GM04504 (cell line): ENCODE measurements at places on chromosomes 1 and 21.

- no peak for DNase-seq
These were observed 57.6 kb upstream of the JUN start for GRCh38 chr1:58841455-58841854.

DNA sequence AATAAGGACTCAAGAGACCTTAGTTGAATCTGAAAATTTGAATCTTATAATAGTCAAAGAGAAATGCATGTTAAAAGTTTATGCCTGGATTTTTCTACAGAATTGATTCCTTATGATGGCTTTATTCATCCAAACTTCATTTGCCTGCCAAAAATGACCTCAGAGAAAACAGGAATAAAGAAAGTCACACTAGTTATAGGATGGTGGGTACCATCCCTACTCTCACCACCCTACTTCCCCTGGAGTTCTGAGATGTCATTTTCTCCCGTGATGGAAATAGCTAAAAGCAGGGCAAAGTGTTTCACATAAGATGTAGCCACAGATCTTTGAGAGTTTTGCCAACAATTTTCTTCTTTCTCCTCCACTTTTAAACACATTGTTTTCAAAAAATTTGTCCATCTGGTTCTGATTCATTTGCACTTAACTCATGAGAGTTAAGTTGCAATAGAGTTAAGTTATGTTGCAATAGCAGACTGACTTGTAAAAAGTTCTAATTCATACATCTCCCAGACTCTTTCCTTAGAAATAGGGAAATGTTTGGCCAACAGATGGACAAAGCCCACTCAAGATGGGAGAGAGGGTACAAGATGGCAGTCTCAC, 384.6 kb downstream of the PLPP3 start:
- DNase-seq = no peak

- no peak for DNase-seq
These were observed 39.1 kb upstream of the ID3 start for GRCh38 chr1:23598424-23598823.

DNA sequence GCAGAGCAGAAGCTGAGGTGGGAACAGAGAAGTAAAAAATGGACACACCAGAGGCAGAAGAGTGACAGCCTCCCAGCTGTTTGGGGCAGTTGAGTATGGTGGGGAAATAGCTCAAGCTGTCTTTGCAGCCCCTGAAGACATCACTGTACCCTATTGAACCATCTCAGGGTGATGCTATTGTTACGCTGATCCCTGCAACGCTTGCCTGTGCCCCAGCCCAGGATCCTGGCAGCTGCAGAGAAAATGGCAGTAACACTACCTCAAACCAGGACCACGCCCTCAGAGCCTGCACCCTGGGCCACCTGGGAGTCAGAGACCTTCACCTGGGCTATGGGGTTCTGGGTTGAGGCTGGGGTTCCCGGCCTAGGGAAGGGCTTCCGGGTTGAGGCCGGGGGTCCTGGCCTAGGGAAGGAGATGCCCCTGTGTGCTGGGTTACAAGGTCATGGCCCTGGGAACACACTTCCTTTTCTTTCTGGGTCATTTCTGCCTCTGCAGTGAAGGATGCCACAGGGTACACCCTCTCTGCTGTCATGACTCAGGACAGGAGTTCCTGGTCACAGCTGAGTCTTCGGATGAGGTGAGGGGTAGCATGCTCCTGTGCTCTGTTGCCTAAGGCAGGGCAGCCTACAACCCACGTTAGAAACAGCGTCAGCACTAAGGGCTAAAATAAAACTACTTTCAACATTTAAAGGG, 11.6 kb downstream of the BSND start:
- DNase-seq = no peak

DNA sequence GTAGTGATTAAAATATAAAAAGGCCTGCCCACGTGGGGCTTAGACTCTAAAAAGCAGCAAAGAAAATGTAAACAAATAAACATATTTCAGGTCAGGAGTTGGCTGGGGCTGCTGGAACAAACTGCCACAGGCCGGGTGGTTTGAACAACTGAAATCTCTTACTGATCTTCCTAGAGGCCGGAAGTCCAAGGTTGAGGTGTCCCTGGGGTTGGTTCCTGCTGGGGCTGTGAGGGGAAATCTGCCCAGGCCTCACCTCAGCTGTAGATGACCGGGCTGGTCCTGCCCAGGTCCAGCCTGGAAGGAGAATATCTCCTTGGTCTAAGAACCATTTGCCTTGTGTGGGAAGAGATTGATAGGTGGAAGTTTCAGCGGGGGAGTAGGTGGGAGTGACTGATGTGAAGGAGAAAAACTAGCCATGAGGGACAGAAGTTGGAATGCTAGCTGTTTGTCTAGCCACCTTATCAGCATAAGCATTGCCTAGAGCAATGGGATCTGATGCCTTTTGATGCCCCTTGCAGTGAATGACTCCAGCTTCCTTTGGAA, 221.1 kb downstream of the DYRK1A start:
- DNase-seq = no peak

- DNase-seq = no peak
These were observed 6.8 kb upstream of the PDZK1IP1 start for GRCh38 chr1:47196622-47197021.

DNA sequence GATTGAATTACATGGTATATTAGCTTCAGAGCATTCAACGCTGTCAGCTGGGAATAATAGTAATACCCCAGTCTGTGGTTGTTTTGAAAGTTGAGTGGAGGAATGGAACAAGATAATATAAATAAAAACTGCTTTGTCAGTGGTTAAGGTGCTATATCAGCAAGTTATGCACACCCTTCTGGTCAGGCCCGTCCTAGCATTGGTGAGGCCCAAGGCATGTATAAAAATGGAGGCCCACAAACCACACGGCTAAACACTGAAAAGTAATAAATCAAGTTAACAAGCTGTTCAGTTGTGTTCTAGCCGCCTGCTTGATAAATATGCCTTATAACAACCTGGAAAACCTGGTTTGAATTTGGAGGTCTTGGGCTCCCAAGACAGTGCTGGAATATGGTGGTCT, 77.4 kb downstream of the PSMG1 start:
- no peak for DNase-seq

GRCh38 chr1:160104486-160104885, 6.1 kb upstream of the IGSF8 start:
- DNase-seq = no peak

- DNase-seq = no peak
These were observed 20.3 kb downstream of the EPB41 start for GRCh38 chr1:28934676-28935075.

DNA sequence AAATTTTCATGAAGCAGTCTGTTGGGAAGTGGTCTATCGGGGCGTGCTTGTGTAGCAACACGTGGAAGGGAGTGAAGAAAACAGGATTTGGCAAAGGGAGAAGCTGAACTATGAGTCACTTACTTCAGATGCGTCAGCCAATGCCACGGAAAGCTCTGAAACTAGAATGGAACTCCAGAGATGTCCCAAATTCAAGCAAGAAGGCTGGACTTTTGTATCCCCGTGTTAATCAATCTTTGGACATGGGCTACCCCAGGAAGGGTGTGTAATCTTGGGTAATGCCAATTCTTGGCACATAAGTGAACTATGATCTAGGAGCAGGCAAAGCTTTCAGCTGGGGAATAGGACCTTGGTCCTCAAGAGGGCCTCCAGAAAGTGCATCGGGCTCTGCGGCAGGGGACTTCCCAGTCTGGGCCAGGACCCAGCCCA, 102.6 kb downstream of the ADSS2 start:
- DNase-seq = peak; percentile 67

DNA sequence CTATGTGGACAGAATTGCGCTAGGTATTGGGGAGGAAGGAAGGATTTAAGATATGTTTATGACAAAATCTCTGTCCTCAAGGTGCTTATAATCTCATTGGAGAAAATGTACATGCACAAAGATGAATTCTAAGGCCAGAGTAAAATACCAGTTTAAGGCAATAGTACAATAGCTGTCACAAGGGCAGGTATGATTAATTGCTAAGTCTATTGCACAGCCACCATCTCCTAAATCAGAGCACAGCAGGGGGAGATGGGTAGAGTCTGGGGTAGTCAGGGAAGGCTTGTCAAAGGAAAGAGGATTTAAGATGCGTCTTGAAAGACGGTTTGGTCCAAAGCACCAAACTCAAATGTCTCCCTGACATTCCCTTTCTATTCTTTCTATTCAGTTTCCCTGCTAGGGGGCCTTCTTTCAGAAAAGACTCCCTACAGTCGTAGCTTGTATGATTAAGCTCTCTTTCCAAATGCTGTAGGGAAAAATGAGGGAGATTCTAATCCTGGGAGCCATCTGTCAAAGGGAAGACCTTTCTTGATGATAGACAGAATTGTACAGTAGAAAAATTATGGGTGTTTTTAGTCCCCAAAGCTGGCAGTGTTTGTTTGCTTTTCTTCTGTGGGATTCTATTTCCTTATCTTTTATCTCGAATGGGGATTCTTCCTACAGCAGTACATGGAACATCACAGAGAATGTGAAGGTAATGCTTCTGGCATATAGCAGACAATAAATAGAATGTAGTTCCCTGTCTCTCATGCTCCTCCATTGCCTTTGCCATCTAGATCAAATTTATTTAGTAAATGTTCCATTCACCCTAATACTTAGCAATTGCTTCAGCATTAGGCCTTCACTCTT, 107.6 kb upstream of the NFIA start:
- DNase-seq = no peak

GRCh38 chr1:19083081-19083480, 126.6 kb upstream of the IFFO2 start:
- no peak for DNase-seq

GRCh38 chr1:197021716-197022115, 44.4 kb downstream of the CFHR5 start:
- no peak for DNase-seq

- DNase-seq = no peak
These were observed 3.8 kb upstream of the SLC26A9 start for GRCh38 chr1:205947024-205947423.

DNA sequence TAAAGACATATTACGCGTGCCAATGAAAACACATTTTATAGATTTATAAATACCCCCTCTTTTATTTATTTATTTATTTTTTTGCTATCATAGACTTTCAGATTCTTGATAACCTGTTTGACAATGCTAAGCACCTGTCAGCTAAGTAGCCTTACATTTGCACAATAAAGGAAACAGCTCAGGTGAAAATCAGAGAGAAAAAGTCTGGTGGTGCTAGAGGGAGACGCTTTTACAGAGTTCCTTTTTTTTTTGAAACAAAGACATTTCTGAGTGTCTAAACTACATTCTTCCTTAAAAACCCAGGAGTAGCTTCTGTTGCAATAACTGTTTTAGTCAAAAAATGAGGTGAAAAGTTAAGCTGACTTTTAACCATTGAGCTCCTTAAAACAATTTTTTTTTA, 1611.6 kb downstream of the NCAM2 start:
- no peak for DNase-seq

DNA sequence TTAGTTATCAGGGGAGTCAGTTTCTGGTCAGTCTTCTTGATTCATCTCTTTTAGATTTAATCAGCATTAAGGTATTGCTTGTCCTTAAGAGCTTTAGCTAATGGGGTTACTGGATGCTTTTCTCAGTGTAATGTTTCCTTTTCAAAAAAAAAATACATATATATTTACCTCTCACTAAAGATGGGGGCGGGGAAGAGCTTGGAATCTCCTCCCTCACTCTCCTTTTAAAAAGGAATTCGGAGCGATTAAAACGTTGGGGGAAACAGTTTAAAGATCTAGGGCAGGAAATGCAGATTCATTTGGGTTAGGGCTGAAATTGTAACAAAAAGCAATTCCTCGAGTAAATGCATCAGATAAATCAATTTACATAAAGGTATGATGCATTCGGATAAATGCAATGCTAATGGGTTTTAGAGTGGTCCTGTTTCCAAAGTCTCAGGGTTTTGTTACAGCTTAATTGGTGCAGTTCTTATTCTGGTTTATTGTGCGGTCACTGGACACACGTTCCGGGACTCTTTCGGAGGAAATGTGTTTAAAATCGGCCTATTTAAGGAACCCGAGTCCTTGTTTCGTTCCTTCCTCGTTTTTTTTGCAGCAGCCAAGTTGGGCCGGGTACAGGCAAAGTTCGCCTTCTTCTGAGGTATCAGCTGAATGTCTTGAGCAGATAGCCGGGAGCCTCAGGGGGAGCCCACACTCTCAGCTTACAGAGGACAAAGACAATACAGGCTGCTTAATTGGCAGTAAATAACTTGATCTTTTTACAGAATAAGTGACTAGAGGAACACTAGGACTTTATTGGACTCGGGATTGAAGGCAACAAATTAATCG, 1.6 kb downstream of the LMO4 start:
- no peak for DNase-seq

DNA sequence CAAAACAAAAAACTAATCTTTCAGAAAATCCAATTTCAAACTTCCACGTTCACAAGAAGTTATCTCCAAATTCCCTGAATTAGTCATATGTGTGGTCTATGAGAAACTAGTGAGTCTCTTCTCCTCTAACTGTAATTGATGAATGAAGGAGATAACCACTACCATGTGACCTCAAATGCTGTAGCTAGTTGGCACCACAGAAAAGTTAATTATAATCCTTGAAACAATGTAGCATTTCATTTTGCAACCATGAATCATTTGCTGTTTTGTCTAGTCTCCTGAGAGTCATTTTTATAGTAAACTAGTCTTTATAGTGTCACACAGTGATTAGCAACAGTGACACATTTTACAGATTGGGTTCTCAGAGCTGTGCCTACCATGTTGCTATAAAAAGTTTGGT, 287.5 kb downstream of the LRRIQ3 start:
- peak; percentile 18 for DNase-seq

DNA sequence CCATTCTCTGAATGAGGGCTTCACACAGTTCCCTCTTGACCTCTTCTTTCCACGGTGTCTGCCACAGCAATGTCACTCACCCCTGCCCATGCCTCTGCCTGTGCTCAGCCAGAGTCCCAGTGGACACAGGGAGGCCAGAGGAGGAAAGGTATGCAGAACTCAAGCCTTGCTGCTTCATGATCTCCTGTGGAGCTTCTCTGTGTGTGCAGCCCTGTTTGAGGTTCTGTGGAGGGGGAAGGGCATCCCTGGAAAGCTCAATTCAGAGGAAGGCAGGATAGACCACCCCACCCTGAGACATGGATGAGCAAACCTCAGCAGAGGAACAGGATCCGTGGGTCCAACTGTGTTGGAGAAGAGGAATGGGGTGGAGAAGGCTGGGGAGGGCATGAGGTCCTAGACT, 2.0 kb downstream of the HCN3 start:
- no peak for DNase-seq

DNA sequence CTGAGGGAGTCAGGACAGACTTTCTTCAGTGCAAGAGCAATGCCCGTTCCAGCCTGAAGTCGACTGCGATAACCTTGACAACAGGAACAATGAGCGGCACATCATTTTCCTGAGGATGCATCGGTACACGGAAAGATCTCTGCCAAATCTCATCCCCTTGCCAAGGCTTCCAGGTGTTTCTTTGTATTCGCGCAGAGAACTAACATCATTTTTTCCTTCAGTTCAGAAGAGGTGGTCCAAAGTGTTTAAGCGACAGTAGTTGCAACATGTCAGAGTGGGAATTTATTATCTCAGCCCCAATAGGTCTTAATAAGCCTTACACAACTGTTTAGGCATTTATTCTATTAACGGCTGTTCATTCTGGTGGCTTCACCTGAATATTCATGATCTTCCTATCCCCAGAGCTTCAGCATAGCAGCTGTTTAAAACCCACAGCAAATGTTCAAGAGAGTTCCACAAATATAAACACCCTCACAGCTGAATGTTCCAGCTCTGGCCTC, 129.7 kb upstream of the NFIA start:
- DNase-seq = no peak

GRCh38 chr1:230517786-230518185, 91.7 kb upstream of the PGBD5 start:
- DNase-seq = no peak

- DNase-seq = peak; percentile 74
These were observed 21.5 kb downstream of the PDPN start for GRCh38 chr1:13605159-13605558.
